ENCODE measurements at places on chromosomes 16 and 17.
A peak's percentile ranks its signal among the peaks of the same experiment; 100 is the strongest.

DNA sequence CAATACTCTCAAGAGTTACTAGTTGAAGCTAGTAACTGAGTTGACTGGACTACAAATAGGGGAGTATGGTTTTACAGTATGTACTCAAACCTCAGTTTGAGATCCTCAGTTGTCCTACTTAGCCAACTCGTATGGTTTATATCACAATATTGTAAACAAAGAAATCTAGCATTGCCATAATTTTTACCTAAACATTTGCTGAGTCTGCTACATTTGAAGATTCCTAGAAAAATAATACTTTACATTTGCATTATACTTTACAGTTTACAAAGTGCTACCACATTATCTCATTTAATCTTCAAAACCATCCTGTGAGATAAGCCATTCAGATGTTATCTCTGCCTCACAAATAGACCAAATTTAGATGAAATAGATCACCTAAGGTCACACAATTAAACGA, 16.3 kb downstream of the CBX1 start:
- DNase-seq, result no peak

GRCh38 chr16:2830355-2830695, 222 bp downstream of the ZG16B start:
- no peak for DNase-seq

DNA sequence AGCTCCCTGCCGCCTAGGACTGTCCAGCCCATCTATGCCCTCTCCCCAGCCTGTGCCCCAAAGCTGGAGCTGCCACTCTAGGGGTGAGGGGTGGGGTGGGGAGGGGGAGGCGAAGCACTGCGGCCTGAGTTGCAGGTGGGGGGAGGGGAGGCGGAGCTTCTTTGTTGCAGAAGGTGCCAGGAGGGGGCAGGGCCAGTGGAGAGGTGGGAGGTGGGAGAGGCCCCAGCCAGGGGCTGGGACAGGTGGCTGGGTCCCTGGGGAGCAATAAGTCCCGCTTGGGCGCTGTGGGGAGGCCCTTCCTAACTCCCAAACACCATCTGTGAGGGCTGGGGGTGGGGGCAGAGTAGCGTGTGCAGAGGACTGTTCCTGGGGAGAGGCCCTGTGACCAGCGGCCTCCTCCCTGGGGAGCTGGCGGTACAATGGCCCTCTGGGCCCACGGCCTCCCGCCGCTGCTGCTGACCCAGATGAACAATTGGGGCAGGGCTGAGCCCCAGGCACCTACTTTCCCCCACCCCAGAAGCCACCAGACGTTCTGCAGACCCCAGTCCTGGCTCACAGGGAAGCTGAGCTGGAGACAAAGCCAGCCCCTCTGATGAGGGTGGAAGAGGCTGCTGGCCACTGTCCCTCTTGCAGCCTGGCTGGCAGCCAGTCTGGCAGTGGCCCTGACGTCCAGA, 2.2 kb upstream of the NTN3 start:
- no peak for DNase-seq

DNA sequence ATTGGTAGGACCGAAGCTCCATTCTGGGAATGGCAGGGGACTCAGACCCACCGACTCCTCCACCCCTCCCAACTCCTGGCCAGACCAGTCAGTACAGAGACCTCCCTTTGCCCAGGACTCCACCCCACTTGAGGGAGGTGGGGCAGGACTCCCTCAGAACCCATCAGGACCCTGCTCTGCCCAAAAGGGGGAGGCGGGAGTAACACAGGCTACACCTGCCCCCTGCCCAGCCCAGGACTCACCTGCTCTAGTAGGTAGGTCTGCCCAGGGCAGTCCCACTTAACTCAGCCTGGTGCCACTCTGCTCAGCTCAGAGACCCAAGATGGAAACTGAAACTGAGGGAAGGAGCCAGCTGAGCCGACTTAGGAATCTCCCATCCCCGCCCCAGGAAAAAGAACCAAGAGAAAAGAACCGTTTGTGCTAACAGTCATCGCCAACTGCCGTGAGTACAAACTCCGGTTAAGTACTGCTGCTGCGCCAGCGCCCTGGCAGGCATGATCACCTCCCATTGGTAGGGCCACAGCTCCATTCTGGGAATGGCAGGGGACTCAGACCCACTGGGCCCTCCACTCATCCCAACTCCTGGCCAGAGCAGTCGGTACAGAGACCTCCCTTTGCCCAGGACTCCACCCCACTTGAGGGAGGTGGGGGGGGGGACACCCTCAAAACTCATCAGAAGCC, 503 bp downstream of the DHX58 start:
- DNase-seq, result no peak

GRCh38 chr17:1658100-1658499, 8.4 kb upstream of the RILP start:
- DNase-seq, result no peak

DNA sequence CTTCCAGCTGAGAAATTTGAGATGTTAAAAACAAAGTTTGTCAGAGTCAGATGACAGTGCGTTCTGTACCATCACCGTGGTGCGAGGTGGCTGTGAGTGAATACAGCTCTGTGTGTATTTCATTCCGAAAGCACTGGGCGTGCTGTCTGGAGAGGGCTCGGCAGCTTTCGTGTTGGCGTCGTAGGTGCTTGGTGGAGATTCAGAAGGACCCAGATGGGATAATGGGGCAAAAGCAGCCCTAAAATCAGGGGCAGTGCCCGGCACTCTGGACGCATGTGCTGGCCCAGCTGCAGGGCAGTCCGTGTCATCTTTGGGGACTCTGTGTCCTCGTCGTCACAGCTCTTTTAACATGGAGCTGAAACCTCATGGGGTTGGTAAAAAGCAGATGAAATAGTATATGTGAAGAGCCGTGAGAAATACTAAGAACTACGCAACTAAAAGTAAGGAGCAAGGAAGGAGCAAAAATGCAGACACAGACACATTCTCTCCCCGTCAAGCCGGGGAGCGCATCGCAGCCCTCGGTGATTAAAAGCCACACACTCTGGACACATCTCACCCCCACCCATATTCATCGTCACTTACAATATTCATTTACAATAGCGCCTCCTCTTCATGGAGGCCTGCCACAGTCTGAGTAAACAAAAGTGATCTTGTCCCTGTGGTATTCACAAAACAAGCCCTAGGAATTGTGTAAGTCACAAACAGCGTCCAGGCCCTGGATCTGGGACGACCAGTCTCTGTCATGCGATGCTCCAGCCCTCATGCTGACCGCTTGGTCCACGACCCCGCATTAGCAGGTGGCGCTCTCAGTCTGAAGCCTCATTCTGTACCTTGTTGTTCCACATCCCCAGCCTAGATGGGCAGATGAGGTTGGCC, 206.7 kb downstream of the RPTOR start:
- DNase-seq, result no peak

GRCh38 chr17:57256708-57257112, 387 bp downstream of the MSI2 start:
- no peak for DNase-seq

GRCh38 chr17:43881758-43882505, 25.4 kb downstream of the MPP2 start:
- DNase-seq, result no peak

- DNase-seq, result peak; percentile 50
Measured at GRCh38 chr17:17780922-17781590, 55.7 kb downstream of the SREBF1 start.

- DNase-seq, result no peak
Measured at GRCh38 chr17:60193482-60193881, 43.7 kb downstream of the CA4 start.

DNA sequence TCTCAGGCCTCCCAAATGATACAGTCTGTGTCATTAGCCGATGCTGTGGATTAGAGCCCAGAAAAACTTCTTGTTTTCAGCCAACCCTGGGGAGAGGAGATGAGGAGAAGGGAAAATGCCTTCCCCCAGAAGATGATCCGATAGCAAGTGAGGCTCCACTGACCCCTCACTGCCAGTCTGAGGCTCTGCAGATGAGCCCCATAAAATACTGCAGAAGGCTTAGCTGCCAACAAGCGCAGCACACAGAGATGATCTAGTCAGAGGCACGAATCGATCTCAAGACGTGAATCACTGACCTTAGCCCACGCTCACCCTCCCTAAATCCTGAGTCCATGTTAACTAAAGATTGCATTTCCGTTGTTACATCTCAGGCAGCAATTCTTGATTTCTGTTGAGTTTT, 31.5 kb downstream of the SALL1 start:
- DNase-seq, result no peak

- no peak for DNase-seq
Measured at GRCh38 chr17:1123393-1123831, 56.4 kb downstream of the ABR start.

DNA sequence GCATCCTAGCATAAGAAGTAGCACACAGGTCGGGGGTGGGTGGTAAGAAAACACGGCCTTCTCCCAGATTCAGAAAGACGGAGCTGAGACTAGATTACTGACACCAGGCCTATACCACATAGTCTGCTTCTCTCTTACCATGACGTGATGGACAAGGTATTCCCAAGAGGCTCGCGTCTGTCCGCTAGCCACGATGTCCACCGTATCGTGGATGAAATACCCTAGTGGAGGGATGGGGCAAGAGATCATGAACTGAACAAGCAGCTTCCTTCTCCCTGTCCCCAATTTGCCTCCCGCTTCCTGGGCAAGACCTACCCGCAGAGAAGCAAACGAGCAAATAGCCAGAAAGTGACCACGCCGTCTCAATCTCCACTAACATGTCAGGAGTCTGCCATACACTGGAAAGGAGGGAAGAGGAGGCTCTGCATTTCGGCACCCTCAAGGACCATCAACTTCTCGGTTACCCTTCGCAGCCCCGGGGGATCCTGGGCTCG, 820 bp downstream of the TLCD1 start:
- DNase-seq, result no peak

GRCh38 chr17:18218756-18219415, 6.5 kb upstream of the LLGL1 start:
- DNase-seq, result no peak

GRCh38 chr16:2472488-2472864, 1.4 kb downstream of the NTN3 start:
- DNase-seq, result no peak

GRCh38 chr16:9225527-9226316, 134.3 kb downstream of the HAPSTR1 start:
- DNase-seq, result no peak

DNA sequence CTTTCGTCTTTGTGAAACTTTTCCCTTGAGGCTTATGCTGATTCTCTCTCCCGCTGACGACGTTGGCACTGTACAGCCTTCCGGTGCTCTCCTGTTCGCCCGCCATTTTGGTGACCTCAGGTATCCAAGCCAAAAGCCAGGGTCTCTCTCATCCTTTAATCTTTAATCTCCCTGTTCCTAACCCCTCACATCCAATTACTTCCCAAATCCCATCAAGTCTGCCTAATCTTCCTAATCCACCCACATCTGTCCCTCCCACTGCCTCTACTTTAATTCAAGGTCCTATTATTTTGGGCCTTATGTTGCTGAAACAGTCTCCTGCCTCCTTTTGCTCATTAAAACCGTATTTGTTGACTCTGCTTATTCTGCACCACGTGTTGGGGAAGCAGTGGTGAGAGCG, 7.3 kb downstream of the WRAP53 start:
- no peak for DNase-seq

Measured in urinary bladder (tissue), 4 donors.